ENCODE measurements at places on chromosomes 7 and 10. TPM values are rescaled to one million over a fixed set of nuclear protein-coding genes. Genes with fewer than 3 reads are reported as not detected.

- no peak for DNase-seq
These were observed 3.5 kb upstream of the CFAP46 start for GRCh38 chr10:132945894-132946255.

DNA sequence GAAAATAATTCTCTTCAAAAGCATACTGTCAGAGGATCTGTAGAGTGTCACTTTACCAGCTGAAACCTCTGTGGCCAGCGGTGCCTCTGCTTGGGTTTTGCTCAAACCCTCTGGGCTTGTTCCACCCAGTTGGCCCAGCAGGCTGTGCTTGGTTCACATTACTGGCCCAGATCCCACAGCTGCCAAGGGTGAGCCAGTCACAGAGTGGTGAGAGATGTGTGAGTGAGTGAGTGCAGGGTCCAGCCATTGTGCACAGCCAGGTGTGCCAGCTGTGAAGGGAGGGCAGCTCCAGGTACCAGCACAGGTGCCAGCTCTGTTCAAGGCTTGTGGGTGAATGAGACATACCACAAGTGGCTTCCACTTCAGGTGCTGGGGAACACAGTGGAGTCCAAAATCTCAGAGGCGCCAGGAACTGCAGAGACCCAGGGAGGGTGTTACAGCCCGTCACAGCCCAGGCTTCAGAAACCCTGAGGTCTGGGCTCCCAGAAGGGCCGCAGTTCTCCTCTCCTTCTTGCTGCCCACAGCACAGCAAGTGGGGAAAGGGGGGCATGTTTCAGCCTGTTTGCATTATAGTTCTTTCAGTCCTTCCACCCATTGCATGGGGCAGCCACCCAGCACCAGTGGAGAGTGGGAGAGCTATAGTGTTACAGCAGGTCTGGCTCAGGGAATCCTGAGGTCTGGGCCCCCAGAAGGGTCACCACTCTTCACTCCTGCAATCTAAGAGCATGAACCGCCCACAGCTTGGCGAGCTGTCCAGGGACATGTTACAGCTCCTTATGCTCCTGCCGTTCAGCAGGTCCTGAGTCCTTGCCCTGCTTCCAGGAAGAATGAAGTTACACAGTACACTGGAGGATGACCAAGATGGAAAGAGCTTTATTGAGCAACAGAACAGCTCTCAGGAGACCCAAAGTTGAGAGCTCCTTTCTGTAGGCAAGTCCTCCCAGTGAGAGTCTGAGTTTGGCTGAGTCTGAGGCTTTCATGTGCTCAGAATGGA lies 931.7 kb upstream of the SORCS1 start:
- no peak for DNase-seq

DNA sequence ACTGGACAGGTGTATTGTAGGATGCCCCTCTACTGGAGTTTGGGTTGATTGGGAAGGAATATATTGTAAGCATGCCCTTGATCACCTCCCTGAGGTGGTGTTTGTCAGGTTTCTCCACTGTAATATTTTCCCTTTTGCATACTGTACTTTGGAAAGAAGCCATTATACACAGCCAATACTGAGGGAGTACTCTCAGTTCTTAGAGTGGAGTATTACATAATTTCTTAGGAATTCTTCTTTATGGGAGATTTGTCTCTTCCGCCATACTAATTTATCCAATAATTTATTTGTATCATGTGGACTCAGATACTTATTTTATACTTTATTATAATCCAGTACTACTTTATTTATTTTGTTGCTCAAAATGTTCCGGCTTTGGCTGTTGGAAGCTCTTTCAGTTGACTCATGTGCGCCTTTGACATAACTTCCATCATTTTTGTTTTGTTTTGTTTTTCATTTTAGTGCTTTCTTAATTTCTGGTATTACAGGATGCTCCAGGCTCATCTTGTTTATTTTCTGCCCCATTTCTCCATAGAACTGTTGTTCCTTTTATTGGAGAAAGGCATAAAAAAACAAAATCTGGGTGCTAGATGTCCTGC lies 29.7 kb downstream of the MKLN1 start:
- DNase-seq: no peak

- no peak for DNase-seq
These were observed 37.7 kb downstream of the LRMDA start for GRCh38 chr10:75469006-75469616.

DNA sequence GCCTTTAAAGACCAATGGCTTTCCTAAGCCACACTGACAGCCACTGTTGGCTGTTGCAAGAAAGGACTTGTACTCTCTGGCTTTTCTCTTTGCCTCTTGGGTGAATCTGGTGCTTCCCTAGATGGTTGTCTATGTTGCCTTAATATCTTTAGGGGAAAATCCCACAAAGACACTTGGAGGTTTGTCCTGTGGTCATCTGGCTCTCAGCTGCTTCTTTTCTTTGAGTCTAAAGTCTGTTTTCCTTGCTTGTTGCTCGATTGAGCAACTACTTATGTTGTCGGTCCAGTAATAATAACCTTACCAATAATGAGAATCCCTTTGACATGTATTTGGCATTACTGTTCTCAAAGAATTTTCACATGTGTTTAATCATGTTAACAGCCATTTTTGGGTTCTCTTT lies 537.6 kb downstream of the LRMDA start:
- no peak for DNase-seq

PDK4 gene
- 6.3 TPM for total RNA-seq

CALCR gene
- 0.19 TPM for total RNA-seq

CFAP43 gene
- total RNA-seq: 0.17 TPM

ASB10 gene
- total RNA-seq: not detected

All from liver (tissue), 10 donors.